ENCODE measurements at places on chromosomes 2 and 18. TPM values are rescaled to one million over a fixed set of nuclear protein-coding genes. Genes with fewer than 3 reads are reported as not detected.
A peak's percentile ranks its signal among the peaks of the same experiment; 100 is the strongest.

The LGALSL gene
- total RNA-seq: 30.8 TPM

The EMX1 gene
- not detected for total RNA-seq

- no peak for DNase-seq
- no peak overlapping the region for H3K27ac ChIP-seq
- H3K4me1 ChIP-seq: no peaks in the 10 kb centered on the region
- no peaks in the 10 kb centered on the region for H3K27me3 ChIP-seq
- H3K36me3 ChIP-seq: no peaks in the 10 kb centered on the region
Observed at GRCh38 chr2:166090908-166091307, 36.9 kb downstream of the SCN1A start.

DNA sequence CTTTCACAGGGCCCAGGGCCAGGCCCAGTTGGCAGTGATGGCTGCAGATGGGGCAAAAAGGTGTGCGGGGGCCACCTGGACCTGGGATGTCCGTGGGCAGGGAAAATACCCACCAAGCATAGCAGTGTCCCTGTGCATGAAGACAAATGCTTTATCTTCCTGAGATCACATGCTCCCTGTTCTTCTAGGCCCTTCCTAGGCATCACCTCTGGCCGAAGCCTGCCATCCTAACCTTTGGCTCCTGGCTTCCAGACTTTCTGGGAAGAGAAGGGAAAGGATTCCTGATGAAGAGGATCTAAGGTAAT lies 105.0 kb upstream of the SMAD2 start:
- H3K4me1 ChIP-seq: peaks cover 14% of the 10 kb centered on the region
- no peak overlapping the region for H3K4me3 ChIP-seq
- no peaks in the 10 kb centered on the region for H3K36me3 ChIP-seq
- H3K27me3 ChIP-seq: no peaks in the 10 kb centered on the region

DNA sequence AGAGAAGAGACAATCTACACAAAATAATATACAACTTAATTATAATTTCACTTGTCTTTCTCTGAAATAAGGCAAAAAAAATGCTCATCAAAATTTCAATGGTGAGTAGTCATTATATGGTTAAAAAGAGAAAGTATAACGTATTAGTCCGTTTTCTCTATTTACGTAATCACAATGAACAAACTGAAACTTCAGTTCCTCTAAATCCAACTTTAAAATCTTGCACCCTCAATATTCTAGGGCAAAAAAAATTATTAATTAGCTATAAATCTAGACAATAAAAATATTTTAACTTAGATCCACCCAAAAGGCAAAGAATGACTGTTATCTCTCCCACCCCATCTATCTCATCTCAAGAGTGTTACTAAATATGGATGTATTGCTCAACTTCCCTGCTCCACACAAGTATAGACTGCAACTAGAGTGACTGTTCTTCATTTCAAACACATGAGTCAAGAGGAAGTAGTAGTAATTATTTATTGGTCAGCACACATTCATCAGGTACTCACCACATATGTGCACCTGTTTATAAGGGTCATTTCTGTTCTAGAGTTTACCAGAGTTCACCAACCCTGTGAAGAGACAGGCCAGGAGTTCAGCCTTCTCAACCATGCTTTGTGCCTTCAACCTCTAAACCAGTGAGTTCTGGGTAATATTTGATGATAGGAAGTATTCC lies 36.4 kb downstream of the STK39 start:
- DNase-seq: no peak
- peak overlapping the region; percentile 37 for H3K4me3 ChIP-seq
- no peaks in the 10 kb centered on the region for H3K36me3 ChIP-seq
- no peaks in the 10 kb centered on the region for H3K27me3 ChIP-seq
- H3K27ac ChIP-seq: peak overlapping the region; percentile 42
- H3K4me1 ChIP-seq: peaks cover 21% of the 10 kb centered on the region

DNA sequence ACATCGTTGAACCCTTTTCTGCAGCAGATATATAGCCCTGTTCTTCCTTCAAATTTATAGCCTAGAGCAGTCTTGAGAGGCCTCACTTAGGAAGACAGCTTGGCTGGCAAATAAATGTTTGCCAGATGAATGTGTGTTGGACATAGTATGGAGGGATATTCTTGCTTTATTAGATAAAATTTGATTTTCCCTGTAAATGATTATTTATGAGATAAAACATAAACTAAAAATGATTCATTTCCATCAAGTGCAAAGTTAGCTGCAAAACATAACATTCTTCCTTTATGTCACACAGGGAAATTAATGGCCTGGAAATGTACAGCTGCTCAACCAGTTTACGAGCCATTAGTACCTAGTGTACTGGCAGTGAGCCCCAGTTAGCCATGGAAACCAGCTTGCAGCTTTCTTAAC lies 82.5 kb downstream of the LIMS1 start:
- DNase-seq: no peak
- H3K36me3 ChIP-seq: no peaks in the 10 kb centered on the region
- H3K4me1 ChIP-seq: peaks cover 92% of the 10 kb centered on the region
- no peak overlapping the region for H3K4me3 ChIP-seq
- H3K27ac ChIP-seq: peak overlapping the region; percentile 25
- no peaks in the 10 kb centered on the region for H3K27me3 ChIP-seq

- no peak overlapping the region for H3K27ac ChIP-seq
- DNase-seq: no peak
- H3K27me3 ChIP-seq: no peaks in the 10 kb centered on the region
Observed at GRCh38 chr2:233676046-233676445, 4.3 kb downstream of the UGT1A9 start.
